ENCODE measurements at places on chromosomes 2 and 18.

- H3K36me3 ChIP-seq: peaks cover 54% of the 10 kb centered on the region
- no peaks in the 10 kb centered on the region for H3K27me3 ChIP-seq
- H3K4me3 ChIP-seq: no peak overlapping the region
- no peak for DNase-seq
Measured at GRCh38 chr18:36821681-36822080, 7.1 kb downstream of the TPGS2 start.

GRCh38 chr18:11078491-11078890 lies 70.9 kb downstream of the PIEZO2 start:
- DNase-seq: no peak
- no peaks in the 10 kb centered on the region for H3K27me3 ChIP-seq
- no peaks in the 10 kb centered on the region for H3K36me3 ChIP-seq
- H3K4me1 ChIP-seq: no peaks in the 10 kb centered on the region
- H3K4me3 ChIP-seq: no peak overlapping the region
- H3K27ac ChIP-seq: no peak overlapping the region

GRCh38 chr18:28357766-28358401 lies 181.0 kb upstream of the CDH2 start:
- no peaks in the 10 kb centered on the region for H3K4me1 ChIP-seq
- no peak overlapping the region for H3K4me3 ChIP-seq
- H3K27ac ChIP-seq: no peak overlapping the region

GRCh38 chr2:25832897-25833296 lies 45.4 kb downstream of the ASXL2 start:
- no peaks in the 10 kb centered on the region for H3K27me3 ChIP-seq
- peaks cover 57% of the 10 kb centered on the region for H3K4me1 ChIP-seq
- peaks cover 50% of the 10 kb centered on the region for H3K36me3 ChIP-seq
- no peak for DNase-seq
- peak overlapping the region; percentile 97 for H3K27ac ChIP-seq

DNA sequence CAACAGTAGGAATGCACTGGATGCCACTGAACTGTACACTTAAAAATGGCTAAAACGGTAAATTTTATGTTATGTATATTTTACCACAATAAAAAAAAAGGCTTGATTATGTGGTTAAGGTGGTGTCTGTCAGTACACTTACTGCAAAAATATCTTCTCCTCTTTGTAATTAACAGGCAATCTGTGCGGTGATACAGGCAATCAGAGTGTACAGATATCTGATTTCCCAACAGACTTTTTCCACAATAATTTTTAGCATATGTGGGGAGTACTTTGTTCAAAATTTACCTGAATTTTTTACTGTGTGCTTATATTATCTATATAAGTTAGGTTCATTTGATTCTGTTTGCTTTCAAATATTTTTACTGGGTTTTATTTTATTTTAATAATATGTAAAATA lies 175.0 kb upstream of the PGAP1 start:
- no peaks in the 10 kb centered on the region for H3K27me3 ChIP-seq
- no peak for DNase-seq
- no peak overlapping the region for H3K4me3 ChIP-seq
- H3K4me1 ChIP-seq: peaks cover 6% of the 10 kb centered on the region

GRCh38 chr2:10486091-10486490 lies 38.0 kb upstream of the ODC1 start:
- H3K27ac ChIP-seq: no peak overlapping the region
- no peaks in the 10 kb centered on the region for H3K36me3 ChIP-seq
- no peak for DNase-seq
- no peaks in the 10 kb centered on the region for H3K4me1 ChIP-seq

DNA sequence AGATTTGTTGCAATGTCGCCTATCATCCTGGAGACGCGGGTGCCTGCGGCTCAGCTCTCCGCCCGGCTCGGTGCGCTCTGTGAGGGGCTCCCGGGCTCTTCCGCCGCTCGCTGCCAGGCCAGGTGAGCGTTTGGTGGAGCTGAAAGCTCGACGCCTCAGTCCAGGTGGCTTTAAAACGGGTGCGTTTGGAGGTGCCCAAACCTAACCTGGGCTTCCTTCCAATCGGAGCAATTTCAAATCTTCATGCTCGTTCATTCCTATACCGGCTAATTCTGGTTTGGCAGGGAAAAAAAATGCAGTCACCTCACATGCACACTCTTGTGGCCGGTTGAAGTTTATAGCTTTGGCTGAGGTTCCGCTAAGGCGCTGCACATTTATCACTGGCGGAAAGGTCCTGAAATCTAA lies at the start of gene SLC16A14:
Gene SLC16A14, minus strand, starts transcription at position 274 of the 405 bp plus-strand sequence. CDS start 9,572 bp downstream, outside the sequence.
- peaks cover 21% of the 10 kb centered on the region for H3K4me1 ChIP-seq
- DNase-seq: peak; percentile 53
- H3K36me3 ChIP-seq: no peaks in the 10 kb centered on the region
- H3K27me3 ChIP-seq: peaks cover 25% of the 10 kb centered on the region

GRCh38 chr2:106038601-106039375 lies 155.3 kb downstream of the UXS1 start:
- no peaks in the 10 kb centered on the region for H3K36me3 ChIP-seq
- H3K27ac ChIP-seq: no peak overlapping the region
- no peak overlapping the region for H3K4me3 ChIP-seq
- H3K27me3 ChIP-seq: peaks cover 7% of the 10 kb centered on the region

GRCh38 chr18:35938158-35938557 lies 34.3 kb upstream of the RMP24 start:
- H3K27ac ChIP-seq: no peak overlapping the region
- H3K4me3 ChIP-seq: no peak overlapping the region
- H3K27me3 ChIP-seq: peaks cover 5% of the 10 kb centered on the region
- H3K36me3 ChIP-seq: no peaks in the 10 kb centered on the region
- H3K4me1 ChIP-seq: no peaks in the 10 kb centered on the region

DNA sequence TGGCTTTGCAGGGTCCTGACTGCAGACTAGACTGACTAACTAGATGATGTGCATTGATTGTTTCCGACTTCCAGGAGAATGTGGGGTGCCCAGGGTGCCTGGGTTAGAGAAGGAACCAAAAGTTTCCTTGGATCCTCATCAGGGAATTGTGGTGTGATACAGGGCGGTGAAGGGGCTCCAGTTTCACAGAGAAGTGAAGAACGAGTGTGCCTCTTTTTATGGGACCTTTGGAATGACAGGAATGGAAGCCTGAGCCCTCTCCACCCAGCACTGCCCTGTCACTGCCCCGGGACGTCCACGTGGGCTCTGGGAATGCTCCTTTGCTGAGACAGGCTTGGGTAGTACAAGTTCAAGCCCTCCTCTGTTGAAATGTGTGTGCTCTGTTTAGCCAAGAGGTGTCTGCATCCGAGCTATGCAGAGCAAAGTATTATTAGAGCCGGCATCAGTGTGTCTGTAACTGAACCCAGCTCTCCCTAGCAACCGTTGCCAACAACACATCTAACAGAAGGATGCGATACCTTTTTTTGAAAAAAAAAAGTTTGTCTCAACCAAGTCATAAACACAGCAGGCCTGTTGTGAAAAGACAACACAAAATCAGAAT lies 183.6 kb downstream of the SMAD7 start:
- H3K27me3 ChIP-seq: no peaks in the 10 kb centered on the region
- H3K4me1 ChIP-seq: peaks cover 15% of the 10 kb centered on the region
- no peak for DNase-seq
- no peaks in the 10 kb centered on the region for H3K36me3 ChIP-seq
- H3K27ac ChIP-seq: no peak overlapping the region

GRCh38 chr18:49183921-49184320 lies 233.2 kb upstream of the SMAD7 start:
- H3K27ac ChIP-seq: no peak overlapping the region
- H3K4me3 ChIP-seq: no peak overlapping the region
- no peak for DNase-seq
- H3K36me3 ChIP-seq: peaks cover 2% of the 10 kb centered on the region

DNA sequence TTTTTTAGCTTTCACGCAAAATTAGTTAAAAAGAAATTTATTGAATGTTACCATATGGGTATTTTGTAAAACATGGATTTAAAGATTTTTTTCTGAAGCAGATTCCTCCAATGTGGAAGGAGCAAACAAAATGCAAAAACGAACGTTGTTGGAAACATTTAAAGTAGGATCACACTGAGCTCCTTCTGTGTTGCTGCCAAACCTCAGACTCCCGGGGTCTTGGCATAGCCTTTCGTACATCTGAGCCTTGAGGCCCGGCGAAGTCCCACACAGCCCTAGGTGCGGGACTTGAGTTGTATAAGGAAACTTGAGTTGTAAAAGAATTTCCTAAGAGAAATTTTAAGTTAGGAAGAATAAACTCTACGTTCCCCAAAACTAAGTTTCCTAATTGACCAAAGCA lies 52.0 kb upstream of the CD226 start:
- H3K4me3 ChIP-seq: no peak overlapping the region
- H3K36me3 ChIP-seq: peaks cover 61% of the 10 kb centered on the region
- H3K27me3 ChIP-seq: no peaks in the 10 kb centered on the region
- no peak for DNase-seq

Data from activated CD8-positive, alpha-beta T cell treated with anti-CD3 and anti-CD28 coated beads, Interleukin-2, amount 10 ng/mL, durations not matched to agents 7 days and 5 days (primary cell).